ENCODE measurements at places on chromosomes 6 and 20. TPM values are rescaled to one million over a fixed set of nuclear protein-coding genes. Genes with fewer than 3 reads are reported as not detected.

IGF2R gene
- total RNA-seq = 237 TPM

HLA-DRA gene
- total RNA-seq = not detected

DOK5 gene
- total RNA-seq = 21.9 TPM

CNR1 gene
- total RNA-seq = not detected

PSMA7 gene
- 465 TPM for total RNA-seq

SLC52A3 gene
- not detected for total RNA-seq

HLA-DQB2 gene
- not detected for total RNA-seq

BPIFB2 gene
- not detected for total RNA-seq

GSTA4 gene
- 25.3 TPM for total RNA-seq

LTB gene
- not detected for total RNA-seq

STX11 gene
- total RNA-seq = 1.7 TPM

OR10C1 gene
- not detected for total RNA-seq

TMEM200A gene
- 71.4 TPM for total RNA-seq

HLA-DOB gene
- total RNA-seq = not detected

WFDC2 gene
- not detected for total RNA-seq

HLA-E gene
- 210 TPM for total RNA-seq

CCNC gene
- 34.5 TPM for total RNA-seq

HLA-DMB gene
- 0.08 TPM for total RNA-seq

CPNE1 gene
- 220 TPM for total RNA-seq

SCAND1 gene
- 8.1 TPM for total RNA-seq

LAMA4 gene
- total RNA-seq = 68.1 TPM

HINT3 gene
- 9.1 TPM for total RNA-seq

BEND6 gene
- 6.1 TPM for total RNA-seq

AVP gene
- total RNA-seq = not detected

MYO6 gene
- 13.9 TPM for total RNA-seq

FAM209B gene
- total RNA-seq = not detected

HLA-F gene
- 19.8 TPM for total RNA-seq

FILIP1 gene
- 0.35 TPM for total RNA-seq

GNMT gene
- total RNA-seq = not detected

BPIFA1 gene
- not detected for total RNA-seq

NOL7 gene
- total RNA-seq = 32.1 TPM

WASF1 gene
- total RNA-seq = 4.7 TPM

HSPA1L gene
- total RNA-seq = 0.98 TPM

MROH8 gene
- 1.1 TPM for total RNA-seq

PNISR gene
- total RNA-seq = 39.1 TPM

Measured in smooth muscle cell of the coronary artery (primary cell).